ENCODE measurements at places on chromosomes 11 and 22.

GRCh38 chr22:36971341-36972125, 47.7 kb downstream of the TST start:
- no peak for DNase-seq

DNA sequence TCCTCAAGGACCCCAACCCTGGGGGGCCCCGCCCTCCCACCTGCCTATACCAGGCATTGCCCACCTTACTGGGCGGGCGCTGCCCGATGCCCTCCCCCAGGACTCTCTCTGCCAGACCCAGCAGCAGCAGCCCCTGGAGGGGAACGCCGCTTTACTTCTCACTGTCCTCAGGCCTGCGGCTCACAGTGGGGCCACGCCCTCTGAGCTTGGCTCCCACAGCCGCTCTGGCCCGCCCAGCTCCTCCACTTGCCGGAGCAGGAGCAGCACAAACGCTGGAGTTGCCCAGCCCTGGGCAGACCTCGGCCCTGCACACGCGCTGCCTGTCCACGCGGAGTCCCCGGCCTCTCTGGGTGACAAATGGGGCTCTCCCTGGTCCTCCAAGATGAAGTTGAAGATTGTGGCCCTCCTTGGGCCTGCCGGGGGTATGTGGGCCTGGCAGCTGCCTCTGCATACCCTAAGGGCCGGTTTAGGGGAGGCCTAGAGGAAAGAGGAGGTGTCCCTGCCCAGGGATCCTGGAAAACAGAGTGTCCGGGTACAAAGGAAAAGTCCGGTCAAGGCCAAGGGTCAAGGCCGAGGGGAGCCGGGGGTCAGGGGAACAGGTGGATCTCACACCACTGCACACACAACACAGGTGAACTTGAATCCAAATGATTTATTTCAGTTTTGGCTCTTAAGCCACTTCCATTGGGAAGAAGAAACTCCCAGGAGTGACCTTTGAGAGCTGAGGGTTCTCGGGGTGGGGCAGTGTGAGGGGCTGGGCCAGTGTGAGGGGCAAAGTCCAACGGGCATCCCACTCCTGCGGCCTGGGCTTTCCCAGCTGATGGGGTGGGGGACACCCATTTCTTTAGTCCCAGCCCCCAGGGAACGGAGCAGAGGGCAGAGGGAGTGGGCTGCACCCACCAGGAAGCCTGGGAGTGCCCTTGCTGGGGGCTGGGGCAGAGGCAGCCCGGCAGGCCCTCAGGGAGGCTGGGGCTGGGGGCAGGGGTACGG, 674 bp upstream of the BAIAP2L2 start:
- no peak for DNase-seq

DNA sequence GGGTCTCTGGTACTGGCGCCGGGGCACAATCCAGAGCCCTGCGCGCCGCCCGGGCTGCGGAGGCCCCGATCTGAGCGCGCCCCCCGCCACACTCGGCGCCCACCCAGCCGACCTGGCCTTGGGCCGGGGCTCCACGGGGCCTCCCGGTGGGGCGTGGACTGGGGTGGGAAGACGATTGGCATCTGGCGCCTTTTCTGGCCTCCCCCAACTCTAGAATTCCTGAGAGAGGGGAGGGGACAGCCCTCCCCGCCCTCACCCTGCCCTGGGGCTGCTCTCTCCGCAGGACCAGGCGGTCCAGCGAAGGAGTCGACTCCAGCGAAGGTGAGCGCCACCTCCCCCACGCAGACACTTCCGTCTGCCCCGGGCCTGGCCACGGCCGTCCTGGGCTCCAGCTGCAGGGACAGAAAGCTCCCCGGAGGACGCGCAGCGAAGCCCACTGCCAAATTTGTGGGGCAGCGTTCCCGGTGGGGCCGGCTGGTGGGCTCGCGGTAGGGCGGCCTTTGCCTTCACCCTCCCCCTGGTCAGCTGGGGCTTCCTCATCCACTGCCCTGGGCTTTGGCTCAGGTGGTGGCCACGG, 593 bp downstream of the SSH3 start:
- DNase-seq: no peak

DNA sequence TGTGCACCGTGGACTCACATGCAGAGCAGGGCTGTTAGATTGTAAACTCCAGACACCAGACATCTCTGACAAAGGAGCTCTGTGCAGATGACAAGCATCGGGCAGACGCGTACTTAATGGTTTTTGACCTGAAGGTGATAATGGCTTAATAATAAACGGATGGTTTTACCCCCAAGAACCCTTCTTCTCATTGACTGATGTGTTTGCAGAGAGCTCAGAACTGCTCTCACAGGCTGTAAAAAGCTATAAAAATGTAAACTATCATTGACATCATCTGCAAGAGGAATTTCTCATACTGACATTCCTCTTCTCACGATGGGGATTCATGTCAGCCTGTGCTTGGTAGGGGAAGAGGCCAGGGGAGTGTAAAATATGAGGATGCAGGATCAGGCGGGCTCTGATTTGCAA, 8.6 kb upstream of the ARHGAP8 start:
- DNase-seq: no peak

- no peak for DNase-seq
These were observed 397.0 kb upstream of the ISX start for GRCh38 chr22:34669001-34669400.

GRCh38 chr11:114890038-114890437, 211.7 kb downstream of the NXPE2 start:
- DNase-seq: no peak

DNA sequence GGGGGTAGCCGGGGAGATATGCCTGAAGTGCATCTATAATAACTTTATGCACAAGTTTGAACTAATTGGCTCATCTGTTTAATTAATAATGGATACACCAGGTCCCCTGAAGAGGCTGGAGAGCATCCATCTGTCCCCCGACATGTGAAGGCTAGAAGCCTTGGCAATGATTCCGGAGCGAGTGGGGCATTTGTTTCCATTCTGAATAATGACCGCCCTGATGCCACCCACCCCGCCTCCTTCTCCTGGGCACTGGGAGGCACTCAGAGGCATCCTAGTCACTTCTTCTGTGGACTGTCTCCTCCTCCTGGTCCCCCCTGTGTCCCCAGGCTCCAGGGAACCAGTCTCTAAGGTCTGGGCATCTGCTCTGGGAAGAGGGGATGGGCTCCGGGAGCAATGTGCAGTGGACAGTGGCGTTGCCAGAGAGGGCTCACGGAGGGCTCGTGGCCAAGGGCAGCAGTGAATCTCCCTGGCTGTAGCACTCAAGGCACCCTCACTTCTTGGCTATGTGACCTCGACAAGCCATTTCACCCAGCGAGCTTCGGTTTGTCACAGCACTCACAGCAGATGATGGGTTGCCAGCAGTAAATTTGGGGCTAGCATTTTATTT, 64.7 kb downstream of the TSPAN18 start:
- DNase-seq: no peak

GRCh38 chr22:50162391-50162956, 8.1 kb upstream of the PANX2 start:
- no peak for DNase-seq

- no peak for DNase-seq
These were observed 444.3 kb upstream of the B3GAT1 start for GRCh38 chr11:134856056-134856971.

- DNase-seq: peak; percentile 60
These were observed 760 bp downstream of the ZNRF3 start for GRCh38 chr22:28883917-28884746.

DNA sequence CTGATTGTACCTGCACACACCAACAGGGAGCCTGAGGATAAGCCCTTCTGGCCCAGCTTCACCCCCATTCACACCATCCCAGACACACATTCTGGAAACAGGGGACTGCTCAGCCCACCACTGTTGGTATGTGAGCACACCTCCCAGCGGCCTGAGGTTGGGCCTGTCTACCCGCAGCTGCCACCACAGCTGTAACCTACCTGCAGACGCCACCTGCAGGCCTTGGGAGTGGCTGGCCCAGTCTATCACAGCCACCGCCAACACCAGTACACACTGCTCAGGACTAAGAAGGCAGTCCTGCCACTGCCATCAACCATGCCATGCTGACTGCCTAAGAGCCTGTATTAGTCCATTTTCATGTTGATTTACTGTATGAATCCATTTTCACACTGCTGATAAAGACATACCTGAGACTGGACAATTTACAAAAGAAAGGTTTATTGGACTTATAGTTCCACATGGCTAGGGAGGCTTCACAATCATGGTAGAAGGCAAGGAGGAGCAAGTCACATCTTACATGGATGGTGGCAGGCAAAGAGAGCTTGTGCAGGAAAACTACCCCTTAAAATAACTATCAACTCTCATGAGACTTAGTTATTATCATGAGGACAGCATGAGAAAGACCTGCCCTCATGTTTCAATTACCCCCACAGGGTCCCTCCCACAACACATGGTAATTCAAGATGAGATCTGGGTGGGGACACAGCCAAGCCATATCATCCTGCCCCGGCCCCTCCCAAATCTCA, 30.6 kb downstream of the RSF1 start:
- DNase-seq: no peak

- DNase-seq: no peak
These were observed 40.2 kb upstream of the MTNR1B start for GRCh38 chr11:92929246-92929645.

GRCh38 chr11:128854841-128855240, 12.3 kb downstream of the KCNJ1 start:
- no peak for DNase-seq

Measured in RPMI8226 (cell line).